Activated T-cell treated with anti-CD3 and anti-CD28 coated beads for 48 hours (primary cell): ENCODE measurements at places on chromosomes 6 and 20.

GRCh38 chr20:41386502-41387427 lies 20.1 kb upstream of the EMILIN3 start:
- DNase-seq, result no peak

DNA sequence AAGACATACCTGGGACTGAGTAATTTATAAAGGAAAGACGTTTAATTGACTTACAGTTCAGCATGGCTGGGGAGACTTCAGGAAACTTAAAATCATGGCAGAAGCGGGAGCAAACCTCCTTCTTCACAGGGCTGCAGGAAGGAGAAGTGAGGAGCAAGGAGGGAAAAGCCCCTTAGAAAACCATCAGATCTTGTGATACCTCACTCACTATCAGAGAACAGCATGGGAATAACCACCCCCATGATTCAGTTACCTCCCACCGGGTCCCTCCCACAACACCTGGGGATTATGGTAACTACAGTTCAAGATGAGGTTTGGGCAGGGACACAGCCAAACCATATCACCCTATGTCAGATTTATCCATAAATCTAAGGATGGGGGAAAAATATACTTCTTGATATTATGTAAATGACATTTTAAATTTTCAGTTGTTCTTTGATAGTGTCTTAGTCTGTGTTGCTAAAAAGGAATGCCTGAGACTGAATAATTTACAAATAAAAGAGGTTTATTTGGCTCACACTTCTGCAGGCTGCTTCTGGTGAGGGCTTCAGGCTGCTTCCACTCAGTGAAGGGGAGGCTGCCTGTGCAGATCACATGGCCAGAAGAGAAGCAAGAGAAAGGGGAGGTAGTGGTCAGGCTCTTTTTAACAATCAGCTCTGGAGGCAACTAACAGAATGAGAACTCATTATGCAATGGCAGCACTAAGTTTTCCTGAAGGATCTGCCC lies 1.2 kb upstream of the MCM9 start:
- DNase-seq, result no peak

GRCh38 chr6:159125014-159125609 lies 44.1 kb upstream of the FNDC1 start:
- DNase-seq, result no peak

- DNase-seq, result no peak
Observed at GRCh38 chr6:129620234-129620610, 89.8 kb downstream of the ARHGAP18 start.

- DNase-seq, result no peak
Observed at GRCh38 chr20:9460518-9460917, 53.9 kb upstream of the LAMP5 start.

GRCh38 chr6:87791982-87792381 lies 89.9 kb upstream of the AKIRIN2 start:
- no peak for DNase-seq

- DNase-seq, result no peak
Observed at GRCh38 chr20:54038961-54039360, 31.4 kb downstream of the BCAS1 start.
